ENCODE measurements at places on chromosomes 6 and 20.

DNA sequence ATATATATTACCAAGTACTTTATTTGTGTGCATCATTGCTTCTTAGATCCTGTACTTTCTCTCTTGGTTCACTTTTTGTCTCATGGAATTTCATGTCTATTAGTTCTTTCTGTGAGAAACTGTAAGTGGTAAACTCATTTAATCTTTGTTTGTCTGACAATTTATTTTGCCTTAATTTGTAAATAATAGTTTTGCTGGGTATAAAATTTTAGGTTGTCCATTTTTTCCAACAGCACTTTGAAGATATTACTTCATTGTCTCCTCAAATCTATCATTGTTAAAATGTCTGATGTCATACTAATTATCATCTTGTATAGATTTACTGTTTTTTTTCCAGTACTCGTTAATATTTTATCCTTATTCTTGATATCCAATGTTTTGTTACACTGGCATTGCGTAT, 205.2 kb upstream of the CDYL start:
- no peak for DNase-seq

DNA sequence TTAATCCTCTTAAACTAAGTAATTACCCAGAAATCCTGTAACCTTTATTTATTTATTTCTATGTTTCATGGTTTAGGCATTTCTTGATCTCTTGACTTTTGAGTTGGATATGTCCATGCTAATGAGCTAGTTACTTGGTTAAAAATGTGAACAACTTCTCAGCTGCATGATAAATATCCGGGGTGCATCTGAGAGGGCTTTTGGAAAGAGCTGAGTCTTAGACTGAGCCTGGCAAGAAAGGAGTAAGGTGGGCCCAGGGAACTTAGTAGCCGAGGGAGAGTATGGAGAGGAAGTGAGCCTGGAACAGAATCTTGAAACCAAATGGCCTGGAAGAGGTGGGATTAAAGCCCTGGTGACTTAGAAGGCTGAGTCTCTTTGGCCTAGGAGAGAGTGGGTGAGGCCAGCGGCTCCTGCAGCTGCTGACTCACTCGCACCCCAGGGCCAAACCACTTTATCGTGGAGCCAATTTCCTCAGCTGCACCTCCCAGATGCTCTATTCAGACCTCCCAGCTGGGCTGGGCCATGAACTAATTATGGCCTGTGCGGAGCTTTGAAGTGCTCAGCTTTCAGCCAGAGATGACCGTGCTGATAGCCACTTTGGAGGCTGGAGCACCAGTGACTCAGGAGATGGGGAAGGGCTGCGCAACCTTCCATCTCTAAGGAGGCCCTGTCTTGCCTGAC, 19.1 kb downstream of the TGM3 start:
- DNase-seq: peak; percentile 48

DNA sequence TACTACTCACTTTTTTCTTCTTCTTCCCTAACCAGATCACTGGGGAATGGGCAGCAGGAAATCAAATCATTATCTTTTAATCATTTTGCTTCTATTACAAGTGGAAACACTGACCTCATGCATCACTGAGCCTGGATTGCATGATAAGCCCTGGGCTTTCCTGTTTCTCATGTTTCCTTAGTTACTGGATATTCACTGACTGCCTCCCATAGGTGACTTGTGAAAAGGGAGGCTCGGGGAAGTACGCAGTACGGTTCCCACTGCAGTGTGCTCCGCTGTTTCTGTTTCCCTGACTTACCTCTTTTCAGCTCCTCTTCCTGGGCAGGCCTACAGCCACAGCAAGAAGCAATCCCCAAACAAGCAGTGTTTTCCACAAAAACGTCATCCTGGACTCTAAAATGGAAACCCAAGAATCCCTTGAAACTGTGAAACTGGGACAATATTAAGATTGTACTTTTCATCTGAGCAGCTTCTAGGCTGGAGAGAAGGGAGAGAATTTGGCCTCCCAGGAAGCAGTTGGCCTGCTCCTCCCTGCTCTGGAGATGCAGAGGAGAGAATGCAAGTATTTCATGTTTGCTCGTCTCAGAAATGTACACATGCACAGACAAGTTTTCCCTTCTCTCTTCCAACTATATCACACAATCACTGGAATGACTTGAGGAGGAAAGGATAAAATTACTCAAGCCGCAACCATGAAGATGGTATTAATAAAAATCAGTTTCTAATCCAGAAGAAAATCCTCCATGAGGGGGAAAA, 13.1 kb downstream of the BTNL2 start:
- no peak for DNase-seq

DNA sequence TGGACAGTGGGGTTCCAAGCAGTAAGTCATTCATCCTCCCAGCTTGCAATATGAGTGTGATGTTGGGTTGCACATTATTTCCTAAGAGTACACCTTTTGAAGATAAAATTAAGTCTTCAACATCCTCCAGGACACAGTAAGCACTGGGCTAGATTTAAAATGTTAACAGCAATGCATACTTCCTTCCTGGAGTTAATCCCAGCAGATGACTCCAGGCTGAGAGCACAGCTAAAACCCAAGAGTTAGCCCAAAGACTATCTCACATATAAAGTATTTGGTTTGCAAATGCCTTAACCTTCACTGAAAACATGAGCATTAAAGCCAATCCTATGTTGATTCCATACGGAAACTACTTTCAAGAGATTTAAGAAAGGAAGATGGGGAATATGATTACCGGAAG, 69.2 kb downstream of the SLC23A2 start:
- DNase-seq: no peak

- no peak for DNase-seq
Observed at GRCh38 chr6:43192911-43193310, 10.9 kb downstream of the CUL9 start.

DNA sequence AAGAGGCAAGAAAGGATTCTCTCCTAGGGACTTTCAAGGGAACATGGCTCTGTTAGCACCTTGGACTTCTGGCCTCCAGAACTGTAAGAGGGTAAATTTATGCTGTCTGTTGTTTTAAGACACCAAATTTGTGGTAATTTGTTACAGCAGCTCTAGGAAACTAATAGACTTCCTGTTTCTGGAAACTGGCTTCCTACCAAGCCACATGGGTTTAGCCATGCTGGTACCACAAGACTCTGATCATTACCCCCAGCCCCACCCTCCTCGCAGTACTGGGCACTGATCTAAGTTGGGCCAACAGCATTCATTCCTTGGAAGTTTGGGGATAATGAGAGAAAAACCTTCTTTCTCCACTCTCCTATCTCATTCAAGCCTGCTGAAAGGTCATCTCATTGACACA, 109.5 kb upstream of the SMLR1 start:
- no peak for DNase-seq

- no peak for DNase-seq
Observed at GRCh38 chr6:110456694-110457093, 19.7 kb downstream of the SLC22A16 start.

- DNase-seq: no peak
Observed at GRCh38 chr20:56217829-56218228, 30.7 kb upstream of the MC3R start.

- DNase-seq: no peak
Observed at GRCh38 chr20:39290575-39290974, 328.4 kb downstream of the DHX35 start.

- no peak for DNase-seq
Observed at GRCh38 chr6:134368670-134369069, 50.8 kb upstream of the SGK1 start.

- no peak for DNase-seq
Observed at GRCh38 chr6:45681860-45682511, 304.3 kb upstream of the SUPT3H start.

DNA sequence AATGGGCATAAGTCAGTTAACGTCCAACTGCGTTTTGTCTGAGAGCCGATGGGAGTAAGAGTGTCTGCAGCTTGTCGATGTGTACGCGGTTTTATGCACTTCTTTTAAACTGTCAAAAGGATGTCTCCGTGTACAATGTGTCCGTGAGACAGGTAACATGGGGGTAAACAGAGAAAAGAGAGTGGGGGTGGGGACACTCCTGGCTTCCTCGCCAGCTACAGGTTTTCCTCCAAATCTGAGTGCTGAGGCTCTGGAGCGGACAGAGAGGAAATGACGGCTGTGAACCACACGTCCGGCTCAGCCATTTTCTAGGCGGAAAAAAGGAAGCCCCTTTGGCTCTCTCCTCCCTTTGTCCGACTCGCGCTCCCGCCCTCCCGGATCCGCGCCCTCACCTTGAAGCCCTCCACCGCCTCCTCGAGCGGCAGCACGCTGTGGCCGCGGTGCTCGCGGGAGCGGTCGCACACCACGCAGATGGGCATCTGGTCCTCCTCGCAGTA, 916 bp downstream of the TRIM27 start:
- DNase-seq: no peak

GRCh38 chr6:12490904-12491571, 200.9 kb downstream of the EDN1 start:
- no peak for DNase-seq

DNA sequence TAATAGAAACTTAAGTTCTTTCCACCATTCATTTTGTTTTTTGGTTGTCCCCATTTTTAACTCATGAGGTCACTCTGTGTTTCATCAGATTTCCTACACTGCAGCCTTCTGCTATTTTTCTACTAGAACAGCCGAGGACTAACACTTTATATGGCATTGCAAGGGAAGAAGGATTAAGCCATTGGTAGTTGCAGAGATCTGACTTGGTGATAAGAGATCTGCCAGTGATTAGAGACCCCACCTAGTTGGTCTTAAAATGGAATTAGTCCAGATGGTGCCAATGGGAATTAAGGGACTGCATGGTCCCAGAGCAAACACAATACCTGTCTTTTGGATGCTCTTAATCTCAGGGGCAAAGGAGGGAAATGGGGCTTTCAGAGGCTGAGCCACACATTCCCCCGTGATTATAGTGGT, 125.5 kb upstream of the TMEM170B start:
- no peak for DNase-seq

- DNase-seq: no peak
Observed at GRCh38 chr20:1946762-1947534, 46.9 kb downstream of the PDYN start.

- DNase-seq: no peak
Observed at GRCh38 chr6:159999240-159999671, 30.4 kb downstream of the IGF2R start.

GRCh38 chr6:153816366-153816765, 222.7 kb upstream of the OPRM1 start:
- DNase-seq: no peak

DNA sequence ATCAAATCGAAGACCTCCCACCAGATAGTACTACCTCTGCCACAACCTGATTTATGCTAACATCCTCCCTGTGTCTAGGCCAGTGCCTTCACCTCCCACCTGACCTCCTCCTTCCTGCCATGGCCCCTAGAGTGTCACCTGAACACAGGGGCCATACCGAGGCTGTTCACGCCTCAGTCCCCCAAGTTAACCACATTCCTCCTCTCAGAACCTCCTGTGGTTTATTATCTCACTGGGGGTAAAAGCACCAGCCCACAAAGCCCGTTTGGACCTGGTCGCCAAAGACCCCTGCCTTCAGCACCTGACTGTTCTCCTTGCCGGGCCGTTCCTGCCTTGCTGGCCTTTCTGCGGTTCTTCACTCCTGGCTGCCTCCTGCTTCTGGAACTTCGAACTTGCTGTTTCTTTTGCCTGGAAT, 13.7 kb downstream of the MAS1 start:
- DNase-seq: no peak

DNA sequence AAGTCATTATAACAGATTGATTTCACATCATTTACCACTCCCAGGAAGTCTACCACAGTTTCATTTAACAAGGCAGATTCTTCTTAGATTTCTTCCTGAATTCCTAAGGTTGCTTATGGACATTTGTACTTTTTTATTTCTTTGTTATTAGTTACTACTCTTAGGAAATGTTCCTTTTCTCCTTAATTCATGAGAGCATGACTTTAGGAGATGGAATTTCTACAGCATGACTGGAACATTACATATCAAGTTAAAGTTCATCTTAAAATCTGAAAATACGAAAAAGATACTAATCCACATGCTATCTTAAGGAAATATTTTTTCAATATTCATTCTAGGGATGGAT, 22.3 kb downstream of the CNKSR3 start:
- DNase-seq: no peak

DNA sequence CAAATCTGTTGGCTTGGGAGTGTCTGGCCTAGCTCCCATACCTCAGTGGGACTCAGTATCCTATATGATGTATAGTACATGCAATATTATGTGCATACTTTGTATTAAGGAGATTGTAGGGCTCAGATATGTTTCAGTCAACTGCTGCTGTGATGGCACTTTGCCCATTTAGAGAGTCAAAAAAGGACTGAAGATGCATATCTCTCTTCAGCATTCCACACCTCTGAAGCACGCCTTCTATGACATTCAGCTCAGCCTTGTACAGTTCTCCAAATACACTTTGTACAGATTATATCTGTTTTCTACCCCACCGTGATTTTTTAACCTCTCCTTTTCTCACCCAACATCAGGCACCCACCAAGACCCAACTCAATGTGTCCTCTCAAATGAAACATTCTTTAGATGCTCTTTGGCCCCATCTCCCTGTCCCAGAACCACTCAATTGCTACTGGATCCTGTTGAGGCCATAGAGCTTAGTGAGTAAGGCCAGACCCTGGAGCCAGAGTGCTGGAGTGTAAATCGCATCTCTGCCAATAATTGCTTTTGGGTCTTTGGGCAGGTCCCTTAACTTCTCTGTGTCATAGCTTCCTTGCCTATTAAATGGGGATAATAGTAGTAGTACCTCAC, 15.6 kb downstream of the ENPP1 start:
- no peak for DNase-seq

DNA sequence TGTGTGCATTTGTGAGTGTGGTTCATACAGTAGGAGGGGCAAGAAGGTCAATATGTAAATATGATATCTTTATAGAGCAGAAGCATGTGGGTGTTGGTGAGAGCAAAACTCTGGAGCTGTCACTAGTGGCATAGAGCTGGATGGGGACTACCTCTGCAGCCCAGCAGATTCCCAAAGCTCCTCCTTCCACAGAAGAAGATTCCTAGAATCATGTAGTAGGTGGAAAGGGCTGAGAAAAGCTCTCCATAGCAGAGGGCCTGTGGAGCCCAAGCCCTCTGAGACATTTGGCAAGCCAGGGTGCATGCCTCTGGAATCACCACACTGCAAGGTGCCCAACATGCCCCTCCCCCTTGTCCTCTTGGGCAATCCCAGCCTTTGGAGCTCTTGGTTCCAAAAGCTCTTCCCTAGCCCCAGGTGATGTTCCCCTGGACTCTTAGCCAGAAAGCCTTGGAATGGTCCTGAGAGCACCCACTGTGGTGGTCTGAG, 233.2 kb downstream of the LRFN2 start:
- DNase-seq: no peak
